Cerebellar nuclear complex (tissue), 1 donor: ENCODE measurements at places on chromosomes 6 and 20.

GRCh38 chr6:163212123-163212522 is 202.4 kb upstream of the QKI start:
- DNase-seq, result no peak

DNA sequence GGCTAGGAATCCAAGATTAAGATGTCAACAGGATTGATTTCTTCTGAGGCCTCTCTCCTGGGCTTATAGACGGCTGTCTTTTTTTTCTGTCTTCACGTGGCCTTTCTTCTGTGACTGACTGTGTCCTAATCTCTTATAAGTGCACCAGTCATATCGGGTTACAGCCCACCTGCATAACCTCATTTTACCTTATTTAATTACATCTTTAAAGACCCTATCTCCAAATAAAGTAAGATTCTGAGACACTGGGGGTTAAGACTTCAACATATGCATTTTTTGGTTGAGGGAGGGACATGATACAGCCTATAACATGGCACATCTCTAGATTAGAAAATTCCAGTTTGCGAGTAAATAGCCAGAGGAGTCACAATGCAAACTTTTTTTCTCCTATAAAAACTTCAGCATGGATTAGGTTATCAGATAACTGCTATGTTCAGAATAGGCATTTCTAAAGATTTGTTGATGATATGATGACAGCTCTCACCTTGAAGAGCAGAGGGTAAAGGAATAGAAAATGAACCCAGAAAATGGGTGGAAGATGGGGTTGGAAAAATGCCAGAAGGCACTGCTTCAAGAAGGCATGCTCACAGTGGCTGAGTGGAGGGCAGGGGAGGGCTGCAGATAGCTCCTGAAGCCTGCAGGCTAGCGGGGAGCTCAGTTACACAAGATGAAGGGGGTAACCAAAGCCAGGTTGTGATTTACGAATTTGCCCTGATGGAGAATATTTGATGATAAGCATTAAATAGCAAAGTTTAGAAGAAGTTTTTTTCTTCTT is 8.7 kb upstream of the PDE7B start:
- no peak for DNase-seq

DNA sequence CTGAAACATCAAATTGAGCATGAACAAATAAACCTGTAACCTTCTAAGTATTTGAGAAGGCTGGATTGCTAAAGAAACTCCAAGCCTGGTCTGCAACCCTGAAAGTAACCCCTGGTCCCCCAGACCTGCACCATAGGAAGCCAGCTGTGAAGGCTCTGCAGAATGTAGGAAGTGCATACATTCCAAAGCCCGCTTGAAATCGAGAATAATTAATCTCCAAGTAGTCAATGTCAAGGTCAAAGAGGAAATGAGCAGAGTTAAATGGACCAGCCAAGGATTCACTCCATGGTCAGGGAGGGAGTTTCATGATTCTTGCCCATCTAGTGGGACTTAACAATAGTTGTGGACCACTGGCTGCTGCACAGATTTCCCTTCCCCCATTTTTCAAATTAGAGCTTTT is 107.6 kb upstream of the RNF24 start:
- no peak for DNase-seq

DNA sequence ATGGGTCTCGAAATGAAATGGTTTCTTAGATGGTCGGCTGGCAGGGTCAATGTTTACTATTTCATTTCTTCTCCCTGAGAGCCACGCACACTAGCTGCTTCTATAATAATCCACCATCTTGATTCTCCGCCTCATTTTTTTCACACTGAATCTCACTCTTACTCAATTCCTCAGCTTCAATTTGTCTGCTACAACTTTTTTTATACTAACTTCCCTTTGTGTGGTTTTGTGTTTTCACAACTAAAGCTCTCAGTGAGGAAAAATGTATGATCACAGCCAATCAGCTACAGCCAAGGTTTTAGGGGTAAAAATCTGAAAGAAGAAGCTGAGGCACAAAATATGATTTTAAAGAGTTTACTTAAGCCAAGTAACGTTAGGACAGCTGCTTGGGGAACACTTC is 1309.4 kb downstream of the EPHA7 start:
- no peak for DNase-seq

- no peak for DNase-seq
Measured at GRCh38 chr6:30942338-30943060, 1.7 kb downstream of the MUCL3 start.

- DNase-seq, result no peak
Measured at GRCh38 chr6:90149280-90149679, 147.4 kb downstream of the BACH2 start.

DNA sequence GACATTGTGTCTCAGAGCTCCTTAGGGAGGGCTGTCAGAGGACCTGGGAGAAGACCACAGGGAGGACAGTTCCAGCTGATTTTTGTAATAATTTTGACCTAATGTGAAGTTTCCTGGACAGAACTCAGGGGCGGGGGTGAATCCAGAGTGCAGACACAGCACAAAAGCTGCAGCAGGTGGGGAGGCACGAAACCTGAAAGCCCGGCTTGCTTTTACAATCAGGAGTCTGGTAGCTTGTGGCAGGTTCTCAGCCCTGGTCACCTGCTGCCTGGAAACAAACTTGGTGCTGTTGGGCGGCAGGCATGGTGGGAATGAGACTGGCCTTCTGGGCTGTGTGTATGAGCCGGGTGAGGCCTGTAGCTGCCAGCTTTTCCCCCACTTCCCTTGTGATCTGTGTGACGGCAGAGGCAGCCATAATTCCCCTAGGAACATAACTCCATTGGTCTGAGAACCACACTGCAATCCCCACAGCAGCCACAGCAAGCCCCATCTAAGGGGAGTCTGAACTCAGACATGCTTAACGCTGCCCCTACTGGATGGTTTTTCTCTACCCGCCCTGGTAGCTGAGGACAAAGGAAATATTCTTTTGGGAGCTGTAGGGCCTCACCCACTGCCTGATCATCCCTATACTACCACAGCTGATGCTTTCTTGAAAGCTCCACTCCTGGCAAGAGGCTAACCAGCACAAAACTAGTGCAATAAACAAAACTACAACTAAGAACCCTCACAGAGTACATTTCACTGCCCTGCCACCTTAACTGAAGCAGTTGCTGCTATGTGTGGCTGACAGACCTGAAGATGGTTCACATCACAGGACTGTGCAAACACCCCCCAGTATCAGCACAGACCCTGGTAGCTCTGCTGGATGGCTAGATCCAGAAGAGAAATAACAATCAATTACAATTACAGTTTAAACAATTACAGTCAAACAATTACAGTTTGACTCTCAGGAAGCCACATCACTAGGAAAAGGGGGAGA is 1055.1 kb upstream of the GJE1 start:
- DNase-seq, result no peak

DNA sequence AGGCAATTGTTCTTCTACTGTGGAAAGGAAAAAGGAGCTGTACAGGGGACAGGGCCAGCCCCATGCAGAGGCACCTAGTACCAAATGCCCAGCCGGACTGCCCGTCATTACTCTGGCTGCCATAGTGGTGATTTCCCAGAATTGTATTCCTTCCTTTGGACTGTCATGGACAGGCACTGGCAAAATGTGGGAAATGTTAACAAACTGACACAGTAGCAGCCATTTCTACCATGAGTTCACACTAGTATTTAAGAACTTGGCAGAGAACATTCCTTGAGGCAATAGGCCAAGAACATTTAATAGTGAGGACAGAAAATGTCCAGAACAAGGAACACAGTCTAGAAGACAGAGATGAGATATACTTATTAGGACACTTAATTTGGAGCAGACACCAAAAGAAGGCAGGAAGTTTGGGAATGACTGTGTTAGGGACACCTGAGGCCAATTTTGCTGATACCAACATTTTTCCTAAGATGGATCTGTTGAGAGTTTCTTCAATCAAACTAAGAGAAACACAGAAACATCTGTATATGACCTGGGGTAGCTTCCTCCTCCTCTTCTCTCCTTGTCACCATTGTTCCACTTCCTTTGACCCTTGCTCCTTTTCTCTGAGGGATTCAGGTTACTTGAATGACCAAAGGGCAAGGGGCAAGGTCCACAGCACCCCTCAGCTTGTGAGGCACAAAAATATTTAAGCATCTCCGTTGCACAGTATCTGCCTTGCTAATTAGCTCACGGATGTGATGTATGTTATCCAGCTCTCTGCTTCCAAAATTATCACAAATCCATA is 14.9 kb downstream of the ADTRP start:
- no peak for DNase-seq

GRCh38 chr6:84033523-84034451 is at the start of gene MRAP2:
MRAP2 (plus strand) TSS chr6:84033772; CDS start chr6:84055319, 21,547 bp downstream.
- DNase-seq, result no peak

DNA sequence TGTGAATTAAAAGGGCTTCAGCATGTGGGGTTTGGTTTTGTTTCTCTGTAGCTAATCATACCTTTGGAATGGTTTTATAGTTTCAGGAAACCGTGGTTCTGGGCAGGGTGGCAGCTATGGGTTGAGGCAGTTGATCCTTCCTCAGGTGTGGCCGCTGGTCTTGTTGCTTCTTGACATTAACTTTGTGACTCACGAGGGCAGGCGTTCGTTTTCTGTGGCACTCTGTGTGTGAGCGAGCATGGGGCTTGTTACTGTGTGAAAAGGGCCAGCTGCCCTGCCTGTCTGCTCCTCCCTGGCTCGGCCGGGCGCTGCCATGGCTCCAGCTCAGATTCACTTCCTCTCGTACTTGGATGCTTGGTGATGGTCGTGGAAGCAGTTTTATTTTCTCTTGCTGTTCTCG is 16.2 kb downstream of the DNAJC5 start:
- DNase-seq, result no peak

DNA sequence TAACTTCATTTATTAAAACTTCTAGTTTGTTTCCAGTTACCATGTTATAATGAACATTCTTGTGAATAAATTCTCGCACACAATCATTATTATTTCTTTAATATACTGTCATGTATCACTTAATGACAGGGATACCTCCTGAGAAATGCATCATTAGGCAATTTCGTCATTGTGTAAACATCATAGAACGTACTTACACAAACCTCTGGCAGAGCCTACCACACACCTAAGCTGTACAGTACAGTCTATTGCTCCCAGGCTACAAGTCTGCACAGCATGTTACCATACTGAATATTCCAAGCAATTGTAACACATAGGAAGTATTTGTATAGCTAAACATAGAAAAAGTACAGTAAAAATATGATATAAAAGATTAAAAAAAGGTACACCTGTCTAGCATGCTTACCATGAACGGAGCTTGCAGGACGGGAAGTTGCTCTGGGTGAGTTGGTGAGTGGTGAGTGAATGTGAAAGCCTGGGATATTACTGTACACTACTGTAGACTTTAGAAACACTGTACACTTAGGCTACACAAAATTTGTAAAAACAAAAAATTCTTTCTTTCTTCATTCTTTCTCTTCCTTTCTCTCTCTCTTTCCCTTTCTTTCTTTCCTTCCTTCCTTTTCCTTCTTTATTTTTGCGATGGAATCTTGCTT is 268.2 kb upstream of the SOX4 start:
- no peak for DNase-seq

DNA sequence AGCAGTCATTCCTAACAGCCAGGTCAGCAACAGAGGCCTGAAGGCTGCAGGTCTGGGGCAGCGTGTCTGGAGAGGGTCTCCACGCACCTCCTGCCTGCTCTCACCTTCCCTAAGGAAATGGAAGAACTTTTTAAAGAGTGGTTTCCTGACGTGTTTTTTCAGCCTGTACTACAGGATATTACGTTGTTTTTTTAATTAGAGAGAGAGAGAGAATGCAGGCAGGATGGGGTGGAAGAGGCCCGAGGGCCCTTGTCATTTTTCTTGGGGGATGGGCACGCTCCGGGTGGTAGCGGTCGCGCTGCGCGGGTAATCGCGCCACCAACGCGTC is 2.1 kb downstream of the DLL1 start:
- DNase-seq, result no peak

DNA sequence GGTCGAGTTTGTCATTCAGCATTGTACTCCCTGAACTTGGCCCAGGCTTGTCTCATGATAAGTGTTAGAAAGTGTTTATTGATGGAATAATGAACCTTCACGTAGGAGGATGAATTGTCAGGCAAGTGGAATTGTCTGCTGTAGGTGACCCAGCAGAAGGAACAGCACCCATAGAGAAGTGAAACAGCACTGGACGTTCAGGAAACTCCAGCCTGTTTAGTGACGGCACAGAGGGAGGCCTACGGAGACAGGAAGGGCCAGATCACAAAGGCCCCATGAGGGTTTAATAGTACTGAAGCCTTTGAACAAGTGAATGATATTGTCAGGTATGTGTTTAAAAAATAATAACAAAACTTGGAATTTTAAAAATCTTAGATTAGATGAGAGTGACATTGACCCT is 2.9 kb downstream of the STX11 start:
- DNase-seq, result no peak

DNA sequence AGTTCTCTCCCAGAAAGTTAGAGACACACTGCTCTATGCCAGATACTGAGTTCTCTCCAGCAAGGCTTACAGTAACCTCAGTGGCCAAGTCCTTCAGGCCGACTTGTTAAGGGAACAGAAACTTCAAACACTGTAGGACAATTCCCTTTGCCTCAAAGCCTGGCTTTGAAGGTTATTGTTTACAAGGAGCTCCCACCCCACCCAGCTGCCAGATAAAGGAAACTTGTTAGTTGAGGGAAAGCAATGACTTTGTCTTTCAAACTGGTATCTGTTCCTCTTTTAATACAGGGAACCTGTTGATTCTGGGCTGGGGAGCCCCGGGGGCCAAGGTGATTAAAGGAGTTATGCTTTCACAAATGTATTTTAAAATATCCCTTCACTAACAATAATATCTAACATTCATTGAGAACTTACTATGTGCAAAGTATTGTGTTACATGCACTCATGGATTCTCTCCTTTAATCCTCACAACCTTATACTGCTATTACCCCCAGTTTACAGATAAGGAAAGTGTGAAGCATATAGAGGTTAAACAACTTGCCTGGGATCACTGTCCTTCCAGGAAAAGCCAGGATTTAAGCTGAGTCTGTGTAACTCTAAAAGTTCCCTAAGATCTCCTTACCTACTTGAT is 27.6 kb upstream of the CDKN1A start:
- no peak for DNase-seq

GRCh38 chr6:157224178-157224950 is 99.0 kb downstream of the TMEM242 start:
- no peak for DNase-seq

GRCh38 chr6:97262676-97263075 is 20.3 kb downstream of the MMS22L start:
- no peak for DNase-seq

DNA sequence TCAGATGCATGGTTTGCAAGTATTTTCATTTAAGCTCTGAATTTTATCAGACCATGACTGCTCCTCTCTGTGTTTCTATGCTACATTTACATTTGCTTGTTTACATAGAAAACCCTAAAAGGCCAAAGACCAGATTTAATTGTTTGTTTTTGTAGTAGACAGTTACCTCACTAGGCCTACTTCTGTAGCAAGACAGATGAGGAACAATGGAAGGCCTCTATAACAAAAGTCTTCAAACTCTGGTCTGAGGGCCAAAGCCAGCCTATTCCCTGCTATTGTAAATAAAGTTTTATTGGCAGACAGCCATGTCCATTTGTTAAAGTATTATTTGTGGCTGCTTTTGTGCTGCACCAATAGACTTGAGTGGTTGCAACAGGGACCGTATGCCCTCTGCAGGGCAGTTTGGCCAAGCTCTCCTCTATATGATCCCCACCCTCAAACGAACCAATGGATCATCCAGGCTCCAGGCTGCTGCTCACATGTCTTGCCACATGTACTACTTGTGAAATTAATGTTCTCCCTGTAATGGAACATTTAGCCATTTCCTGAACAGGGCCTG is 182.0 kb downstream of the DOK5 start:
- no peak for DNase-seq

GRCh38 chr6:106513808-106514582 is 115.3 kb downstream of the RTN4IP1 start:
- no peak for DNase-seq

- DNase-seq, result no peak
Measured at GRCh38 chr20:11182720-11183119, 508.9 kb upstream of the JAG1 start.

- DNase-seq, result no peak
Measured at GRCh38 chr20:38665506-38666285, 58.6 kb upstream of the SLC32A1 start.
